A673 (cell line): ENCODE measurements at places on chromosomes 1 and 21. TPM values are rescaled to one million over a fixed set of nuclear protein-coding genes. Genes with fewer than 3 reads are reported as not detected.
A peak's percentile ranks its signal among the peaks of the same experiment; 100 is the strongest.

RHD gene
- not detected in 2 replicates for total RNA-seq

CYP4A22 gene
- total RNA-seq = not detected in 2 replicates

DIO1 gene
- total RNA-seq = not detected in 2 replicates

CLCA1 gene
- not detected in 2 replicates for total RNA-seq

ETV3L gene
- not detected in 2 replicates for total RNA-seq

BMP8B gene
- 0.06 and 0.09 TPM in 2 replicates for total RNA-seq

CGN gene
- total RNA-seq = 2.6 and 4.1 TPM in 2 replicates

AMPD1 gene
- total RNA-seq = 0.19 and 0.37 TPM in 2 replicates

FTCD gene
- total RNA-seq = 5.4 and 6.6 TPM in 2 replicates

TMOD4 gene
- total RNA-seq = 1.4 and 2.8 TPM in 2 replicates

DNA sequence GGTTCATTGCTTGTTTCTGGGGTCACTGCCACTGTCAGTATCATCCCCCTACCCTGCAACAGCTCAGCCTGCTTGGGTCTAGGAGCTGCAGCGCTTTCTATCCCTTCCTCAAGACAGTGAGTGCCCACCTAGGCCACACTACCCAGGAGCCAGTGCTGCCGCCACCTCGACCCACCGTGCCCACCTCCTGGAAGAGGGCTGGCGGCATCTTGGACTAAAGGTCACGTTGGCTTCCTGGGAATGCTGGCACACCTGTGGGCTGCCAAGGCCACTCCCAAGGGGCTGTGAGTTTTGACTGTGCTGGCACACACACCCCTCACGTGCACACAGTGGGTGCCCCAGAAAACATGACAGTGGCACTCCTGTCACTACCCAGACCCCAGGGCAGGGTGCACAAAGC, 22.1 kb downstream of the CRYAA start:
- DNase-seq = no peak

DNA sequence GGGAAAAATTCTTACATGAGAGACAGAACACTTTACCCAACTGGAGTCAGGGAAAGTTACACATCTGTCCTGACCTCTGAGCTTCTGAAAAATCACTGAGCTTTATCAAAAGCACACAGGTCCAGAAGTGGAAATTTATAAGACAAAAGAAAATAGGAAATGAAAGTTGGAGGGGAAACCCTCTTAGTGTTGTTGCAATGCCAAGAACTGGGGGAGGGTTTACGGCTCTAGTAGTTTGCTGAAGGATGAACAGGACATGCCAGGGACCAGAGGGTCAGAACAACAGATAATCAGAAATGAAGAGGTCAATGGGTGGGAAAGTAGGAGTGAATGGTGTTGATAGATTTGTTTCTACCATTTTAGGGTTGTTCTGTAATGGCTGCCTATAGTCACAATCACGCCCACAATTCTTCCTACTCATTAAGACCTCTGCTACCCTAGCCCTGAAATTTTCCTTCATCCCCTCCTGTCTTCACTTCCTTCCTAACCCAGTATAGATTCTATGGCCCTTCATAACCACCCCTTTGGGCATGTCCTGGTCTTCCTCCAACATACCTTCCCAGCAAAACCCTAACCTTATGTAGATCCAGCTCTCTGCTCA, 30.3 kb upstream of the FMOD start:
- DNase-seq = no peak

DNA sequence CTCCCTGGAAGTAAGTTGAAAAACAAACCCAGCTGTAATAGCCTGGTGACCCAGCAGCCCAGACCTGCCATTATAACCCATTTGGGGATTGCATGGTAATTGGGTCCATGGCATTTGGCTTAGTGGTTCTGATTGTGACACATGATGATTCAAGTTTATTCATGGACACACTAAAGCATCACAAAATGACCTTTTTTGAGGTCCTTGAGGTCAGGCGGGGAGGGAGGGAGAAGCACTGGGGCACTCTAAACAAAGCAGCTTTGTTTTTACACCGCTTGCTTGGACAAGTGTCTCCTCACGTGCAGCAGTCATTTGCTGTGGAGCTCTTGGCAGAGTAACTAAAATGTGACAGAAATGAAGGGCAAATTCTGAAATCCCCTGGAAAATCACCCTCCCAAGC, 241.0 kb upstream of the SGIP1 start:
- no peak for DNase-seq

DNA sequence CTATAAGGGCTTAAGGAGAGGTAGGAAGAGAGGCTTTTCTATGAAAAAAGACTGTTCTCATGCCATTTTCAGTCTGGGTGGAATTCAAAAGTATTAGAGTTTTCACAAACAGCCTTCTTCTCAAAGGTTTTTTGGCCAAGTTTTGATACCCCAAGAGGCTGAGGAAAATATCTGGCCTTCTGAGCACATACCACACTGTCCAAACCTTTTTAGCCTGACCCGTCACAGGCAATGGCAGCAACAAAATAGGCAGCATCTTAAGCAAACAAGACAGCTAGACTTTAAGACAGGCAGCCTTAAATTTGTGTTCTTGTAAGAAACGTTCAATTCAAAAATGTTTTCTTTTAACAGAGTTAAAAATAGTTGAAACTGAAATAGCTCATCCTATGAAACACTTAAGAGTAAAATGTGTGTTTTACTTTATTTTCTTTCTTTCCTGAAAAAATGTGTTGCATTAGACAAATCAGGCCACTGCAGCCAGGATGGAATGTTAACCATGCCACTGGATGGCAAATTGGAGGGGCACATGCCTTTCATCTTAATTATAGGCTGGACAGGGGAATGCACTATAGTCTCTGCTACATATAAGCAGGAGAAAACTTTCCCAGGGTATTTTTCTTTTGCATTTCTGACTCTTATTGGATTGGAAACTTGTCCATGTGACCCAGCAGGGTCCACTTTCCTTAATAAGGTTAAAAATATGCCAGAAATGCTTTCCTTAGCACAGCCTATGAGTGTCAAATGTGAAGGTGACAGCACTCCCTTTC, 315.0 kb downstream of the TGFB2 start:
- DNase-seq = no peak

DNA sequence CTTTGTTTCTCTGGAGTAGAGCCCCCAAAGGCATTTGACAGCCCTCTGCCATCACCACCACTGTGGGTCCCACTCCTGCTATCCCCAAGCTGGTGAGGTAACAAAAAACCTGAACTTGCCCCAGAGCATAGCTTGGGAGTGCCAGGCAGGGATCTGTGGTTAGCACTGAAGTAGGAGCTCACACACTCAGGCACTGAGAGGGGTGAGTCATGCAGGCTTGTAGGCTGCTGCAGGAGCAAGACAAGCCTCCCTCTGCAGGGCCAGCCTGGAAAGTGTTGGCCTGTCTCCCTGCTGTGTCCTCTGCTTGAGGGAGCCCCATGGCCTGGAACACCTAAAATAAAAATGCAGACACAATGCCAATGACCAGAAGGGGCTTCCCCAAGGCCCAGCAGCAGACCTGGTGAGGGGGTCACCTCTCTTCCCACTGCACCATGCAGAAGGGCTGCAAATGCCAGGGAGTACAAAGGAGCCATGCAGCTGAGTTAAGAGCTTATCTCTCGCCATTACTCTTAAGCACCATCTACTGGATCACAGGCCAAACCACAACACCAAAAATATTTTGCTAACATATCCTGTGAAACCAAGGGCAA, 108.9 kb upstream of the POGK start:
- peak; percentile 2 for DNase-seq

DNA sequence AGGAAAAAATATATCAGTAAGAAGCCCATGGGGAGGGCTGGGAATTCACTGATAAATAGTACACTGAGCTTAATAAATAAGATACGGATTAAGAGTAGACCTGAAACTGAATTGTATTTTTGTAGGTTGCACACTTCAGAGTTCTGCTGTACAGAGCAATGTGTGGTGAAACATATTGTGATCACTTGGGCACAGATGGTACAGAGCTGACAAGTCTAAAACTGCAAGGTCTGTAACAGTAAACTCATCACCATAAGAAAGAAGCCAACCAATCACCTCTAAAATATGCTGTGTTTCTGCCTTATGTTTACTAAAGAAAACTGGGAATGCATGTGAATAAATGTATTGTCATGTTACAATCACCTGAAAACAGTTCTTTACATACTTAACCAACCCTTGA, 360.7 kb downstream of the MRPL39 start:
- no peak for DNase-seq

GRCh38 chr1:63327417-63328054, 5.2 kb downstream of the FOXD3 start:
- DNase-seq = peak; percentile 84

- DNase-seq = no peak
Observed at GRCh38 chr1:177977141-177977540, 7.3 kb upstream of the SEC16B start.

- DNase-seq = no peak
Observed at GRCh38 chr1:42431514-42431913, 24.3 kb downstream of the ZMYND12 start.

DNA sequence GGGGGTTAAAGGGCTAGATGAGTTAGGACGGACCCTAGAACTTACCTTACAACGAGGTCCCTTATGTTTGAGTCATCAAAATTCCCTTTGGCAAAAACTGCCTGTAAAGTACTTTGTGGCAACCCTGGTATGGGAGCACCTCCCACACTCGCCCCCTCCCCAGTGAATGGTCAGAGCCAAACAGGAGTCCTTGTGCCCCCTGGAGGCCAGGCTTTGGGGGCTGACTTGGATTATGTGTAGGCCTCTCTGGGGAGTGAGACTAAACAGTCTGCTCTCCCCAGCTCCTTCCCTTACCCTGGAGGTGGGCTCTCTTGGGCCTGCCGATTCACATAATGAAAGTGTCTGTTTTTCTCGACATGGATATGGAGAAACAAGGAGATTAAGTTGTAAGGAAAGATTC, 81.2 kb downstream of the ADCY10 start:
- DNase-seq = no peak

DNA sequence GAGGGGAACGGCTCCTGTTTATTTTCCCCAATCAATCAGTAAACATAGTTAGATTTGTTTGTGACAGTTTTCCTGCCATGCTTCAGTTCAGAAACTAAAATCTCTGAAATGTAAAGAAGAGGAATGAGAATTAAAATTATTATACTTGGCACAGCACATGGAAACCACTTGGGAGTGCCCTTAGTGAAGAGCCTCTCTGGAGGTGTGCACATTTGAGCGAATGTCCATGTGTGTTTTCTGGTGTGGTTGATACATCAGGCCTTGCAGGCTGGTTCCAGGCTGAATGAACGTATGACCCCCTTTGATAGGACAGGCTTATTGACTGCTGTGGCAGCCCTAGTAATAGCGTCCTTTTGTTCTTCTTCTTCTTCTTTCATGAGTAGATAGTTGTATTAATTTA, 27.1 kb downstream of the C4BPA start:
- no peak for DNase-seq

- no peak for DNase-seq
Observed at GRCh38 chr21:26588446-26588845, 15.4 kb upstream of the CYYR1 start.

GRCh38 chr21:42234464-42235241, 15.7 kb downstream of the ABCG1 start:
- DNase-seq = peak; percentile 80

DNA sequence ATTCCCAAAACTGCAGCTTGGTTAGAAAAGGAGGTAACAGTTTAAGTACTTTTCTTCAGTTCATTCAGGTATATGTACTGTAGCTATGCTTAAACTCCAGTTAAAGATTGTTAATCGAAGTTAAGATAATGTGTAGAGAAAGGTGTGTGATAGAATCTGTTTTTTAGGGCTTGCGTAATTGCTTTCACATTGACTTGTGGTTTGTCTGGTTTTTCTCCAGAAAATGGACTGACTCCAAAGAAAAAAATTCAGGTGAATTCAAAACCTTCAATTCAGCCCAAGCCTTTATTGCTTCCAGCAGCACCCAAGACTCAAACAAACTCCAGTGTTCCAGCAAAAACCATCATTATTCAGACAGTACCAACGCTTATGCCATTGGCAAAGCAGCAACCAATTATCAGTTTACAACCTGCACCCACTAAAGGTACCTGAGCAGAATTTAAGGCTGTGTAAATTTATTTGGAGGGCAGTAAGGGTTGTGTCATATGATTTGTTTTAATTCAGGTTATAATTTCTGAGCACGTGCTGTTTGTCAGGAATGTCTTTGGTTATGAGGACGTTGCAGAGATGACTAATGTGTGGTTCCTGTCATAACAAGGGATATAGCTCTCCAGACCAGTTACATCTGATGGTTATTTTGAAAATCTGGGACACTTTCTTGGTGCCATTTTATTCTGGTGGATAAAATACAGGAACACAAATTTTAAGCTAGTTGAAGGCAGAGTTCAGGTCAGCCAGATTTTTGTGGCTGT, 26.0 kb downstream of the ATF6 start:
- DNase-seq = no peak

DNA sequence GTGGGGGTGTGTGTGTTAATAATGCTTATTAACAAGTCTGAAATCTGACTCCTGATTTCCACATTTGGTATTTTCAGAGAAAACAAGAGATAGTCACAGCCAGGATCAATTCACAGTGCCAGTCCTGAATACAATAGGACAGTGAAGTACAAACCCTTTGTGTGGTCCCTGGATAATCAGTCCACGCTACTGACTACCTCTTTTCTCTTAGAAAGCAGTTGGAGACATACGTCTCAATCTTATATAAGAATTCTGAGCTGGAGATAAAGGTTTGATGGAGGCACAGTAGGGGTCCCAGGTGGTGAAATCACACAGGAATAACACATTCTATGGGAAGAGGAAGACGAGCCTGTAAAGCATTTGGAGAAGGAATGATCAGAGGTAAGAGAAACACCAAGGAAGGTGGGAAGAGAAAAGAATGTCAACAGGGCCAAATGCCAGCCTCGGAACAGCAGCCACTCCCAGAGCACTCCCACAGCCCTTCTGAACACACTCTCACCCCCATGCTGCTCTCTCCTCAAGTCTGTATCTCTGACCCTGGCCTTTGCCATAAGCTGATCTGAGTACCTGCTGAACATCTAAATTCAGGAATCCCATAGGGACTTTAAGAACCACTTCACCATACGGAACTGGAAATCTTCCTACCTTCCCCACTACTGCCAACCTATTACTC, 48.6 kb downstream of the TRAF5 start:
- no peak for DNase-seq

- no peak for DNase-seq
Observed at GRCh38 chr1:209397910-209398309, 185.6 kb upstream of the CAMK1G start.

DNA sequence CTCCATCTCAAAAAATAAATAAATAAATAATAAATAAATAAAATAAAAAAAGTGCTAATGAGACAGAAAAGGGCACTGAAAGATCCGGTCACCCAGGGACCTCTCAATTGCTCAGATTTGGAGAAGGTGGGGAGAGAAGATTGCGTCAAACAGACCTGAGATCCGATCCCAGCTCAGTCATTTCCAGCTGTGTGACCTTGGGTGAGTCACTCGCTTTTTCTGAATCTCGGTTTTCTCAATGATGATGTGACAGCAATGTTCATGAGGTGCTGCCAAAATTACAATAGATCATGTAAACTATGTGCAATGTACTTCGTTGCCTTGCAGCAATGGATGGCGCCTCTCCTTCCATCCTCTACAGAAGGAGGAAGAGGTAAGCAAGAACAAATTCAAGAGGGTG, 11.1 kb upstream of the MEF2D start:
- no peak for DNase-seq

GRCh38 chr1:70038025-70038424, 167.4 kb downstream of the LRRC40 start:
- DNase-seq = no peak
